ENCODE measurements at places on chromosomes 2 and 18.

DNA sequence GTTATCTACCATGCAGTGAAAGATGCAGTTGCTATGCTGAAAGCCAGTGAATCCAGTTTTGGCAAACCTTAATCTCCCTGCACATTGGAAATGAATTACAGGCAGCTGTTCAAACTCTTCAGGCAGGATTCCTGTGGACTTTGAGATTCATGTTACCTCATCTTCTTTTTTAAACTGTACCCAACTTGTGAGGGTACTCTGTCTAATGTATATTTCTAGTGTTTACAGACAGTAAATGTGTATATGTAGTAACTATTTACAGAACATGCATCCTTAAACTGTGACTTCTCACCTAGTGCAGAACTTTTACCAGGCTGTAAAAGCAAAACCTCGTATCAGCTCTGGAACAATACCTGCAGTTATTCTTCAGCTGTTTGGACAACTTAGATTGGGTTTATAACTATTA lies 50.9 kb downstream of the KDM3A start:
- no peak for DNase-seq

DNA sequence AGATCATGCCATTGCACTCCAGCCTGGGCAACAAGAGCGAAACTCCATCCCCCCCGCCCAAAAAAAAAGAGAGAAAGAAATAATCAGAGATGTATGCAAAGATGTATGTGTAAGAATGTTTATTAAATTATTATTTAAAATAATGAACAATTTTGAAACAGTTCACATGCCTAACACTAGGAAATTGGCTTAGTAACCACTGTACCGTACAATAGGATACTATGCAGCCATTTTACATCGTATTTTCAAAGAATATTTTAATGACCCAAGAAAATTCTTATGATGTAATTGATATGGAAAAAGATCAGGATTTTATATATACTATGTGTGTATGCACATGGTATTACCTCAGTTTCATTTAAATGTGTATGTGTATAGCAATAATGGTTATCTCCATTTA lies 190.5 kb downstream of the ZFP36L2 start:
- DNase-seq: no peak

DNA sequence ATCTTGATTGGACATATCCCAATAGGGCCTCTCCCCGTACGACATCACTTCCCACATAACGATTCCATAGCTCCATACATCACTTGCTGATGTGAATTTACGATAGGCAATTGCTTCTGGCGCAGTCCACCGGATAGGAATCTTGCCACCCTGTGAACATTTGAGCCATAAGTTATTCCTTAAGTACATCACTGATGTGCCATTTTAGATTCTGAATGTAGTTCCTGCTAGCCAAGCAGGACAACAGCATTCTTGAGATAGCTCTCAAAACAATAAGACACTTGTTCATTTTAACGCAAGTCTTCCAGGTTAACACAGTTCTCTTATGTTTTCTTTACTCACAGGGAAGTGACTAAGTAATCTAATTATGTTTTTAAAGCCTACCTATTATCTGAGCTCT lies 138.0 kb downstream of the EPHA4 start:
- DNase-seq: no peak

DNA sequence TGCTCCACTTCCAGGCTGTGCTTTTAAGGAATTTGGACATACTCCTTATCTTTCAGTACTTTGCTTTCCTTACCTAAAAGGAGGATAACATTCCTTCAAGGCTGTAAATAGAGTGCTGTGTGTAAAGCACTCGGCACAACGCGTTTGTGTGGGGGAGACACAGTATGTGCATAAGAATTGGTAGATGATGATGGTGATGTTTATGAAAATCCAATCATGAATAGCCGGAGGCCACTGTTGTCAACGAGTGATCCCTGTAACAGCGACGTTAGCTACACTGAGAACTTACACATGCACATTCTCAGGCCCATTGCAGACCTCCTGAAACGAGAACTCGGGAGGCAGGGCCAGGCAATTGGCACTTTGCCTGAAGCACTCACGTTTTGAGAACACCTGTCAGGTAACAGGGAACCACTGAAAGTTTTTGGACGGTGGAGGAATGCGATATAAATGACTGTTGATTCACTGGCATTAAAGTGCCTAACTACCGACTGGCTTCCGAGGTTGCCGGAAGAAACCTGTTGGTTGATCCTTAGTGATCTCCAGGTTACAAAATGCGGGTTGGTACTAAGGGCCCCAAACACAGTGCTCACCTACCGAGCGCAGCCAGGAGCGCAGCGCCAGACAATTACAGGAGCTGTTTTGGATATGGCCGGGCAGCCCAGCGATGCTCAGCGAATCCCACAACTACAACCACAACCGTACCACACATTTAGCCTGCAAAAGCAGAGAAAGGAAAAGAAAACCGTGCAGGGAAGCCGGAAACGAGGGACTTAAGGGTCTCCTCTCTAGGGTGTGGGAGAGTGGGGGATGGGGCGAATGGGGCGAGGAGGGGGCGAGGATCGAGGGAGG lies 1.0 kb upstream of the MAP4K4 start:
- DNase-seq: peak; percentile 64

DNA sequence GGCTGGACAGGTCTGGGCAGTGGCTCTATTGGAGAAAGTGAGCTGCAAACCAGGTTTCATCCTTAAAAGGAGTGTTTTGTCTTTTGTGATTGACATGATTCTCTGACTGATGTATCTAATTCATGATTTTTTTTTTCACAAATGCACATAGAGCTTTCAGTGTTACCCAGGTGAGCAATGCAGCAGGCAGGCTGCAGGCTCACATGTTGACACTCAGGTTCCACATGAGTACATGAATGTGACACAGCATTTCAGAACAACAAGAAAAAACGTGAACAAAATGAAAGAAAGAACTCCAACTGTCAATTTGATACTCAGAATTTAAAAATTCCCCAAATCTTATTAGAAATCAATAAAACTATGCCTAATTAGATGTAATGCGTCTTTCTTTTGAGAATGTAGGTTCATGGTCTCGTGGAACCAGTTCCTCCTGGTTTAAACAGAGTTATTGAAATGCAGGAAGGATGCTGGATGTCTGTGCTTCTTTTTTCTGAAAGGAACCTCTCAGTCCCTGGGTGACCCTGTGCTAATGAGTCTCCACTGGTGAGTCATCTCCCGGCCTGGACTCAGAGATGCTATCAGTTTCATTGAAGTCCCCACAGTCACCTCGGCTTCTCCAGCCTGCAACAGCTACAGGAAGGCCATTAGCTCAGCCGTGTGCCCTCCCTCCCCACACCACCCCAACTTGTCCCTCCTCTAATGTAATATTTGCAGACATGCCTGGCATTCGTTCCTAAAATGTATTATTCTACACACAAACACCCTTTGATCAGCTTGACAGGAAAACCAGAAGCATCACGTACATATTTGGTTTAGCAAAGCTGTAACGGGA lies 430.4 kb downstream of the LPIN1 start:
- peak; percentile 42 for DNase-seq

- no peak for DNase-seq
Observed at GRCh38 chr2:42812899-42813479, 20.6 kb upstream of the HAAO start.

GRCh38 chr18:12296087-12296403 lies 12.0 kb upstream of the TUBB6 start:
- DNase-seq: peak; percentile 2

DNA sequence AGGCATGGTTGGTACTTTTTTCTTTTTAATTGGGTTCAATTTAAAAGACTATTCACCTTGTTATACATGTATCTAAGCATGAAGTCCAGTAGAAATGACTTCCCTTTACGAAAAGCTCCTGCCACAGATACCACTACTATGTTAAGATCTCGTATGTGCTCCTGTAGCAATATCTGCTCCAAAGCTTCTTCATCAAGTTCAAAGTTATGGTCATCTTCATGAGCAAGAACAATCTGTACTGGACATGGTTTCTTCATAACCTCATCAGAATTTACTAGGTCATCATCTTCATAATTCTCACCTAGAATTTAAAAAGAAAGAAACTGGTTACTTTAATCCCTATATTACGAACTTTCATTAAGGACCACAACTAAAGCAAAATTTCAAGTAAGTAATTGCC lies 33.9 kb downstream of the ATL2 start:
- no peak for DNase-seq

DNA sequence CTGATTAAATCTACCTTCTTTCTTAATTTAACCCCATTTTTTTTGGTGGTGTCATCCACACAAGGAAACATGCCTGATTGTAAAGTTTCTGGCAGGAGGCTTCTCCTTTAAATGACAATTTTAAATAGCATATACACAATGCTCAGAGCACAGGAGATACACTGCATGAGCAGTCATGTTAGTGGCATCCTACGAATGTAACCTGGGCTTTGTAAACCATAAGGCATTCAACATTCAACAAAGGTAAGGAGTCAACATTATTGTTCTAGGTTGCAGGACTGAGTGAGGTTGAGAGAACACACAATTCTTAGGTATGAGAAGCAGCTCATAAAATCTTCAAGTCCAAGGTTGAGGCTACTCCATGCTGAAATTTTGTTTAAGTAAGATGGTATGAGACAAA lies 266.6 kb upstream of the SIX2 start:
- no peak for DNase-seq

- no peak for DNase-seq
Observed at GRCh38 chr18:2281523-2282199, 289.6 kb downstream of the METTL4 start.

GRCh38 chr2:239489481-239489880 lies 88.7 kb upstream of the HDAC4 start:
- DNase-seq: no peak

DNA sequence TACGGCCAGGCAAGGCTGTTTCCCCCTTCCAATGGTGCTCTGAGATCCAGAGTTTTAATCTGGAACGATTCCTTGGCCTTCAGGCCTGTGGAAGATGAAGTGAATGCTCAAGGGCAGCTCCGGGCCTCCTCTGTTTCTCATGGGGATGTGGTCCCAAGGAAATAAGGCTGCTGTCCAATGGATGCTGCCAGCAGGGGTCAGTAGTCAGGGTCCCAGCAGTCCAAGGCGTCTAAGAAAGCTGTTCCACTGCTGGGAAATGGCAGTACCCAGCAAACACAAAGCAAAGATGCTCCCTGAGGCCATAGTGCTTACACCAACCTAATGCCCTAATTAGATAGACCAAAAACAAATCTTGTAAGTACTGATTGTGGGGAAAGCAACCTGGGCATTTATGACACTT lies 12.5 kb downstream of the NMS start:
- no peak for DNase-seq

DNA sequence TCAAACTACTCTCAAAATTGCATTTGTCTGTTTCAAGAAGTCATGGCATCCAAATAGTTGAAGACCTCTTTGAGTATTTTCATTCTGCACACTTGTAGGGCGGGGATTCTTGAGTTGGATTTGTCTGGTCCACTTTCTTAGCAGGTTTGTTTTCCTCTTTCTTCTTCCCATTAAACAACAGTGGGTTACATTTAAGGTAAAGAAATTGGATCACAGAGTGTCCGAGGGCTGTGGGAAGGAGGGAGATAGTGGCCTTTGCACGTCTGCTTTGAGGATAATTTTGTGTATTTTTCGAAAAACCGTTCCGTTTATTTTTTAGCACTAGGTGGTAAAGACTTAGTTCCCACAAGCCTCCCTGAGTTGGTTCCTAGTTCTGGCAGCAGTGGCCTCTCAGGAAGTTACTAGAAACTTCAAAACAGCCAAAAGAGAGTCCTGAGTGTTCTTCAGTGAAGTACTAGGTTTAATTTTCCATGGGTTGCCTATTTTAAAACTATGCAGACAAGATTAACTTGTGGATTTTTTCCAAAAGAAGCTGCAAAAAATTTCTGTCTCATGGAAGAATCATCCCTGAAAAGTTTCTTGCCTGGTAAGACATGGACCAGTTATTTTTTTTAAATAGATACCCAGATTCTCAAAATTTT lies 107.9 kb downstream of the CDC42EP3 start:
- DNase-seq: no peak

DNA sequence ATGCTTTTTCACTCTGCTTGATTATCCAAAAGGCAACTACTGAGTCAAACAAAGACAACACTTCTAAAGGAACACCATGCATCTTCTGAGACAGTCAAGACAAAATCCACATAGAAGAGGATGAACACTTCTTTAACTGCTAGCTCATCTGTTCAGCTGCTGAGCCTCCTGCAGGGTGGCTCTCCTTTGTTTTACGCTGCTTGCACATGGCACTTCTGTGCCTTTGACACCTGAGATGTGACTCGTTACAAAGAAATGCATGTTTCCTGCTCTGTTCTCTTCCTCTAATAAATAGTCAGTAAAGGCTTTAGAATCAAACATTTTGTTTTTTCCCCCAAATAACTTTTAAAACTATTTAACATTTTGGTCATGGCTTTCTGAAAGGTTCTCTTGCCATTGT lies 1129.4 kb downstream of the TDRD15 start:
- DNase-seq: no peak

DNA sequence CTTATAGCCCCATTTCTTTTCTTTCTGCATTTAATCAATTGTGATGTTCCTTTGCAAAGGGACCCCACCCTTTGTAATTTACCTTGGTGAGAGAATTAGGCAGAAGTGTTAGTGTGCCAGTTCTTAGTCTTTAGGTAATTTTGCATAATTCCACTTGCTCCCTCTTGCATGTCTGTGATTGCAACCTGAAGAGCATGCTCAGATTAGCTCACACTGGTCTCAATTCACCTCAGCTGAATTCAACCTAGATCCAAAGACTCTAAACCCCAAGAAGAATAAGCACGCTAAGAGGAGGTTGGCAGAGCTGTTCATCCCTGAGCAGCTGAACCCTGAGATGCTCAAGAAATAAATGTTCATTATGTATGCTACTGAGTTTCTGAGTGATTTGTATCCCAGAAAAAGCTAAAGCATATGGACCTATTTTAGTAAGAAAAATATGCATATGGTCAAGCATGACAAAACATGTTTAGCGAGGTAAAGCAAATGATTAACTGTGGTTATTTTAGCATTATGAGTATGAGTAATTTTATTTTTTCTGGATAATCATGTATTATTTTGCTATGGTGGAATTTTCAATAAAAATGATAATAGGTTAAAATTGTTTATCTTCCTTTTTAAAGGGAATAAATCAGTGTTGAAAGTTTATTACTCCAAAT lies 299.2 kb upstream of the ZSWIM2 start:
- DNase-seq: no peak

- DNase-seq: no peak
Observed at GRCh38 chr2:223047260-223047761, 4.7 kb upstream of the KCNE4 start.

- no peak for DNase-seq
Observed at GRCh38 chr18:74288041-74288440, 3.7 kb downstream of the CYB5A start.

DNA sequence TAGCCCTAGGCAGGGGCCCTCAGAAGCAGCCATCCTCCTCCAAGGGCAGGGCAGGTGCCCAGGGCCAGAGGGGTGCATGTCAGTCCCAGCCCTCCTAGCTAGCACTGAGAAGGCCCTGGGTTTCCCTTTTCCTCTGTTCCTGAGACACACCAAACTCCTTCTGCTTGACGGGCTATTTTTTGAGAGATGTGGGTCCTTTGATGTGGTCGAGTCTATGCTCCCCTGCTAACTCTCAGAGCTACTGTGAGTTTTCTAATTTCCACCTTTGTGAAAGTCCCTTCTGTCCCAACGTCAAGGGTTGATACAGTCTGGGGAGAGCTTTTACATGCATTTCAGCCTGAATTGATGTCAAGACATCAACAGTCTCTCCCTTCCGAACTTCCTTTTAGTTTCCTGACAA lies 51.4 kb downstream of the TRPM8 start:
- DNase-seq: no peak

GRCh38 chr2:35410431-35411061 lies 945.0 kb upstream of the CRIM1 start:
- peak; percentile 68 for DNase-seq

- DNase-seq: no peak
Observed at GRCh38 chr18:70279470-70279869, 9.4 kb upstream of the SOCS6 start.

- no peak for DNase-seq
Observed at GRCh38 chr2:191359133-191359532, 113.9 kb downstream of the MYO1B start.
